ENCODE measurements at places on chromosomes 16 and 17.

GRCh38 chr16:61549327-61549726, 486.9 kb downstream of the CDH8 start:
- no peak for DNase-seq

GRCh38 chr17:68801335-68802247, 153.6 kb downstream of the ABCA8 start:
- no peak for DNase-seq

DNA sequence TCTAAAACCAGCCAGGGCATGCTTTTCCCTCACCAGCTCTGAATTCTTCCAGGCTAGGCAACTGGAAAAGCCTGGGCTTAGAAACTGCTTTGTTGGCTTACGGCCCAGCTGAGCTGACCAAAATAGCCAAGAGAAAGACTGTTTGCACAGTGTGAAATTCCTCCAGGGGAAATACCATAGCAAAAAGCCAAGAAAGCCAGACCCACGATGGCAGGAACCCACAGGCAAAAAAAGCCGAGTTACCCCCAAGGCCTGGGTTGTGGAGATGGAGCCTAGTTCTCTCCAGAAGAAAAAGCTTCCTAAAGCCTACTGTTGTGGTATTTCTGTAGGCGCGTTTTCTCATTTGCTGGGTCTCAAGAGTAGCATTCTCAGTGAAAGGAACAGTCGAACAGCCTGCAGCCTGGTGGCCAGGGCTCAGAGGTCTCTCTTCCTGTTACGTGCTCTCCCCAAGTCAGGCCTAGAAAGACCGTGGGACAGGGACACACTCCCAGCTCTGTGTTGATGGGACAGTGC, 9.2 kb downstream of the SP2 start:
- peak; percentile 90 for DNase-seq

DNA sequence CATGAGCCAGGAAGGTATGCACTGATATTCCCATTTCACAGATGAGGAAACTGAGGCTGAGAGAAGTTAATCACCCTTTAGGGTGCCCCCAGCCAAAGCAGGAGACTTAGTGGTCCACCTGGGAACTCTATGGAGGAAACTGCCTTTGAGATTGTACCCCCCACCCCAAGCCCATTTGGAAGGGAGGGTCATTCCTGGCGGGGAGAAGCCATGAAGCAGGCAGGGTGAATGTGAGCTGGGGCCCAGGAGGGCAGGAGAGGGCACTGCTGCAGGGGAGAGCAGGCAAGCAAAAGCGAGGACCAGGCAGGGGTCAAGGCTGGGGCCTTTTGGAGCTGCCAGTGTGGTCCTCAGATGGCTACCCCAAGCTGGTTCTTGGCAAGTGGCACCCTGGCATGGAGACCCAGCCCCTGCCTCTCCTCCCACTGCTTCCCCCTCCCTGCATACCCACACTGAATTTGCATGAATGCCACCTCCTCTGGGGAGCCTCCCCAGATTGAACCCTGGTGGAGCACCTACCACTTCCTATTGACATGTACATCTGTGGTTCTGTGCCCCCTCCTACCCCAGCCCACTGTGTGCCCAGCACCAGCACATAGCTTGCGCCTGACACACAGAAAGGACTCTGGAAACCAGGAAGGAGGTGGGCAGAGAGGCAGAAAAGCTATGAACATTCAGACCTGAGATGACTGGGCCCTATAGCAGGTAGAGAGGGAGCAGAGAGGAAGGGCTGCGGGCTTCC, 965 bp upstream of the TMC6 start:
- DNase-seq: no peak

DNA sequence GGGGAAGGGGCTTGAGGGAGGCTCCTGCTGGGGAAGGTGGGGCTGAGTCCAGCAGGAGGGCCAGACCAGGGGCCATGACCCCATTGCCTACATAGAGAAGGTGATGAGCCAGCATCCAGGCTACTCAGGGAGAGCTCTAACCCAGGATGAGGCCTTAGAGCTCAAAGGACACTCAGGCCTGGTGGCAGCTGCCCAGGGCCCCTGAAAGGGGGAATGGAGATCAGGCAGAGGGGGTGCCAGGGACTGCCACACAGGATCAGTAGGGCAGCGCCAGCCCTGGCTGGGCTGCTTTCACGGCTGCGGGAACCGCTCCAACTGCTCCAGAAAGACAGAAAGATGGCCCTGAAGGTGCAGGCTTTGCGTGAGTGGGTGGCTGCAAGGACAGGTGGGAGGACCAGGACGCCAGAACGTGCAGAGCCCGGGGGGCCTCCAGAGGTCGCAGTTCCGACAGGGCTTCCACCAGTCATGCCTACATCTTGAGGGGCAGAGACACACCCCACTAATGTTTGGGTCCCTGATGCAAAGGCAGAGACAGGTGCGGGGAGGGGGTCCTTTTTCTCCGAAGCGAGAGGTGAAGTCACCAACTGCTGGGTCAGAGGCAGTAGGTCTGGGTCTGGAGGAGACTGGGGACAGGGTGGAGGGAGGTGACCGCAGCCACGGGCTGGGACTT, 882 bp upstream of the ATP6V0C start:
- DNase-seq: no peak

DNA sequence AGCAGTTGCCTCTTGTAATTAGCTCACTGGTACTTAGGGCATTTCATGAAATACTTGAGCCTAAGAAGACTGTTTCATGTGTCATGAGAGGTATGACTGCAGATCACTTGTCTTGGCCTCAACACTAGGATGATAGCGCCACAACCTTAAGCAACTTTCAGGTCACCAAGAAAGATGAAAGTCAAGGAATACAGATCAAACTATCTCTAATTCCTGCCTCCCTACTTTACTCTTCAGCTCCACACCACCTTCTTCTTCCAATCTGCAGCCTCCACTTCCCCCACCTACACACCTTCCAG, 28.0 kb downstream of the GNA13 start:
- no peak for DNase-seq

DNA sequence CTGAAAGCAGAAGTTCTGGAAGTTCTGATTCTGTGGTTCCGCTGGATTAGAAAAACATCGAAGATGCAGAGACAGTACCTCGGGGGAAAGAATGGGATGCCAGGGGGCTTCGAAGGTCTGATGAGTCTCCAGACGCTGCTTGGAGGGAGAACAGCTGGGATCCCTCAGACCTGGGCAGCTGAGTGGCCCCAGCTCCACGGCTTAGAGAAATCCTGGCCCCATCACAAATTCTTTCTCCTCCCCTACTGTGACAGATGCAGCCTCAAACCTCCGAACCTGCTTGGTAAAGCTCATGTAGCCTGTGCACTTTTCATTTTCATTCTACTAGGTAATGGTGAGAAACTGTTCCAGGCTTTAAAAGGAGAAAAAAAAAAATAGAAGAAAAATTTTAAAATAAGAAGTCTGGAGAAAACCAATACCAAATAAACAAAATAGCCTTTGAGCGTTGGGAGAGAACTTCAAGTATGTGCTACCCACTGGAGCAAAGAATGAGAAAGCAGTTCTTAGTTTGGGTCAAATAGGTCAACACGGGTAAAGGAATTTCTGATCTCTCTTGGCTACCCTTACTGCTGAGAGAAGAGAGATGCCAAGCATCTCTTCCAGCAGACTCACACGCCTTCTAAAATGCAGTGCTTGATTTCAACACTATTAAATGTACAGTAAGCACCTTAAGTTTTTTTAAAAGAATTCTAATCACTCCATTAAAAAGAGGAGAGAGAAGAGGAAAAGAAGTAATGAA, 19.9 kb downstream of the MAF start:
- no peak for DNase-seq

DNA sequence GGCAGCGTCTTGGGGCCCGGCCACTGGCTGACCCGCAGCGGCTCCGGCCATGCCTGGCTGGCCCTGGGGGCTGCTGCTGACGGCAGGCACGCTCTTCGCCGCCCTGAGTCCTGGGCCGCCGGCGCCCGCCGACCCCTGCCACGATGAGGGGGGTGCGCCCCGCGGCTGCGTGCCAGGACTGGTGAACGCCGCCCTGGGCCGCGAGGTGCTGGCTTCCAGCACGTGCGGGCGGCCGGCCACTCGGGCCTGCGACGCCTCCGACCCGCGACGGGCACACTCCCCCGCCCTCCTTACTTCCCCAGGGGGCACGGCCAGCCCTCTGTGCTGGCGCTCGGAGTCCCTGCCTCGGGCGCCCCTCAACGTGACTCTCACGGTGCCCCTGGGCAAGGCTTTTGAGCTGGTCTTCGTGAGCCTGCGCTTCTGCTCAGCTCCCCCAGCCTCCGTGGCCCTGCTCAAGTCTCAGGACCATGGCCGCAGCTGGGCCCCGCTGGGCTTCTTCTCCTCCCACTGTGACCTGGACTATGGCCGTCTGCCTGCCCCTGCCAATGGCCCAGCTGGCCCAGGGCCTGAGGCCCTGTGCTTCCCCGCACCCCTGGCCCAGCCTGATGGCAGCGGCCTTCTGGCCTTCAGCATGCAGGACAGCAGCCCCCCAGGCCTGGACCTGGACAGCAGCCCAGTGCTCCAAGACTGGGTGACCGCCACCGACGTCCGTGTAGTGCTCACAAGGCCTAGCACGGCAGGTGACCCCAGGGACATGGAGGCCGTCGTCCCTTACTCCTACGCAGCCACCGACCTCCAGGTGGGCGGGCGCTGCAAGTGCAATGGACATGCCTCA, 773 bp downstream of the NTN3 start:
- DNase-seq: no peak
